Panc1 (cell line): ENCODE measurements at places on chromosomes 1 and 21. TPM values are rescaled to one million over a fixed set of nuclear protein-coding genes. Genes with fewer than 3 reads are reported as not detected.

GRCh38 chr1:89932598-89933364, 62.1 kb upstream of the ZNF326 start:
- H3K36me3 ChIP-seq, result peaks cover 4% of the 10 kb centered on the region
- no peak for DNase-seq
- H3K4me3 ChIP-seq, result no peak overlapping the region
- H3K27me3 ChIP-seq, result no peaks in the 10 kb centered on the region

GRCh38 chr1:9233241-9233941, 1.2 kb upstream of the H6PD start:
- peaks cover 10% of the 10 kb centered on the region for H3K4me1 ChIP-seq
- peaks cover 3% of the 10 kb centered on the region; the same call in 1 of the 2 replicates for H3K36me3 ChIP-seq
- H3K27ac ChIP-seq, result no peak overlapping the region

DNA sequence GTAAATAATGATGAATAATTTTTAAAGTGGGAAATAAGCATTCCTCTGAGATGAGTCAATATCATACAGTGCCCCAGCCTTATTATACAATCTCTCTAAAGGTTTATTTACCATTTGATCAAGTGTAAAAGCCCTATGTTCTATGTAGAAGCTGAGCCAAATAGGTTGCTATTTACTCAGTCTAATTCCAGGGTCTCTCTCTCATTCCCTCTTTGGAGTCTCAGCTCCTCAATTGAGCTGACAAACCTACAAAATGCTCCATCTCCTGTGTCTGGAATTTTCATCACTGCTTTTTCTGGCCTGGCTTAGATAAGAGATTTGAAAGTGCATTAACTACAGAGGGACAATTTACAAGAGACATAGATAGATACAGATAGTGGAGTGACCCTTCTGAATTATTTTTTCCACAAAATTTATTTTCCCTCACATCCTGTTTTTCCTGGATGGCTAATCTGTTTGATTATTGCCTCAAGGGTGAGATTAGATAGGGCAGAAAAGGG, 24.8 kb upstream of the USH2A start:
- no peaks in the 10 kb centered on the region for H3K4me1 ChIP-seq
- no peak for DNase-seq
- H3K27ac ChIP-seq, result no peak overlapping the region
- H3K4me3 ChIP-seq, result no peak overlapping the region

GRCh38 chr1:24205345-24206082, 18.4 kb upstream of the IFNLR1 start:
- no peaks in the 10 kb centered on the region for H3K27me3 ChIP-seq
- H3K4me1 ChIP-seq, result peaks cover 9% of the 10 kb centered on the region
- DNase-seq, result no peak

DNA sequence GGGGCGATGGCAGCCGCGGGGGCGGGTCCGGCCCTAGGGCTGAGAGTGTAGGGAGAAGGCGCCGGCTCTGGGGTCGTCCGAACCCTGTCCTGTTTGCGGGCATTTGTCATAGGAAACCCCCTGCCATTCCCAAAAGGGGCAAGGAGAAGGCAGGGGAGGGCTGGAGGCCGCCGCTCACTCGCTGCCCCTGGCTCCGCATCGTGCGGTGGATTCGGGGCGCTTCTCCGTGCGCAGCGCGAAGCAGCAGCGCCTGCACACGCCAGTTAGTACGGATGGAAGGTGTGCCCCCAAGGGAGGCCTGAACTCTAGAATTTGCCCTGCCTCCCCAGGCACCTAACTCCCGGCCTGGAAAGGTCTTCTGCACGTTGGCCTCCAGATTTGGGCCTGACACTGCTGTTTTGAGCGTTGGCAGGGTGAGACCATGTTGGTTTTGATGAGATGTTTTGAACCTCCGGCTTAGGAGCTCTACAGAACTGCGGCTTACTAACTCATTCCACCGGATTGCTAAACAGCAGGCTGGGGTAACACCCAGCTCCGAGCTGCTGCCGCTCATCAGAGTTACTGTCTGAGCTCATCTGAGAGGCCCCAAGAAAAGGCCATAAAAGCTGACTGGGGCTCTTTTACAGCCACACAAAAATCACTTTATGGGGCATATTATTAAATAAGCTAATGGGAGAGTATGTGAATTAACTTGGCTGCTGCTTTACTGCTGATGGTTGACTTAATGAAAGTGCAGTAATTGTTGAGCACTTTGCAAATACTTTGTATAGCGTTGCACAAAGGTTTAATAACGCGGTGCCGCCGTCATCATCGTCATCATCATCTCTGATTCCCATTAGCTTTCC, 987 bp downstream of the GPR137B start:
- H3K27ac ChIP-seq, result peak overlapping the region; percentile 81
- no peak for DNase-seq
- peaks cover 29% of the 10 kb centered on the region for H3K4me1 ChIP-seq
- H3K4me3 ChIP-seq, result peak overlapping the region; percentile 81
- peaks cover 11% of the 10 kb centered on the region for H3K27me3 ChIP-seq
- no peaks in the 10 kb centered on the region; the same call in 1 of the 2 replicates for H3K36me3 ChIP-seq

- no peak overlapping the region for H3K4me3 ChIP-seq
- H3K27ac ChIP-seq, result peak overlapping the region; percentile 98
- peaks cover 95% of the 10 kb centered on the region for H3K4me1 ChIP-seq
- peaks cover 4% of the 10 kb centered on the region for H3K36me3 ChIP-seq
These were observed 23.3 kb downstream of the KIRREL1 start for GRCh38 chr1:158016651-158017335.

DNA sequence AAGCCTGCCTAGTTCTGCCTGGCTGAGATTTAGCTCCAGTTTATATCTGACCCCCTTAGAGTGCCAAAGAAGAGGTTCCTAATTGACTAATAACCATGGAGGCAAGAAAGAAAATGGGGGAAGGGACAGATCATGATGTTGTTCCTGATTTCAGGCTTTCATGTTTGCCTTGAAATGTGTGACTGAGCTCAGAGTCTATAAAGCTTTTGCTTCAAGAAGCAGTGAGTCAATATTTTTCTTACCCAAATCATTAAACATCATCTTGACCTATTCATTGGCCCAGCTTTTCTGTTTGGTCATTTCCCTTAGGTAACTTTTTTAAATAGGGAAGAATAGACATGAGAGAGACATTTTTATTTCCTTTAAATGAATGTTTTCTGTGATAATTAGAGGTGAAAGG, 55.9 kb downstream of the HHAT start:
- no peaks in the 10 kb centered on the region for H3K36me3 ChIP-seq
- no peak overlapping the region for H3K4me3 ChIP-seq
- H3K4me1 ChIP-seq, result no peaks in the 10 kb centered on the region

GRCh38 chr1:229325853-229326487, 16.9 kb downstream of the CCSAP start:
- no peak overlapping the region for H3K4me3 ChIP-seq
- H3K27me3 ChIP-seq, result no peaks in the 10 kb centered on the region
- no peak overlapping the region for H3K27ac ChIP-seq
- DNase-seq, result no peak

Gene DMRTA2
- total RNA-seq, result not detected

Gene BGLAP
- 0.67 TPM for total RNA-seq

Gene PRELP
- not detected for total RNA-seq

Gene TARS2
- total RNA-seq, result 28.2 TPM

Gene OXCT2
- total RNA-seq, result 1.9 TPM

Gene GREM2
- not detected for total RNA-seq
